ENCODE measurements at places on chromosomes 3 and 15. TPM values are rescaled to one million over a fixed set of nuclear protein-coding genes. Genes with fewer than 3 reads are reported as not detected.

TMEM87A gene
- total RNA-seq = 62.3 TPM

NDUFAF3 gene
- 66.4 TPM for total RNA-seq

TMIE gene
- total RNA-seq = 0.17 TPM

CCDC80 gene
- total RNA-seq = 8.5 TPM

SLC24A5 gene
- total RNA-seq = not detected

C3orf85 gene
- not detected for total RNA-seq

P2RY1 gene
- 0.88 TPM for total RNA-seq

GNL3 gene
- total RNA-seq = 113 TPM

DNA sequence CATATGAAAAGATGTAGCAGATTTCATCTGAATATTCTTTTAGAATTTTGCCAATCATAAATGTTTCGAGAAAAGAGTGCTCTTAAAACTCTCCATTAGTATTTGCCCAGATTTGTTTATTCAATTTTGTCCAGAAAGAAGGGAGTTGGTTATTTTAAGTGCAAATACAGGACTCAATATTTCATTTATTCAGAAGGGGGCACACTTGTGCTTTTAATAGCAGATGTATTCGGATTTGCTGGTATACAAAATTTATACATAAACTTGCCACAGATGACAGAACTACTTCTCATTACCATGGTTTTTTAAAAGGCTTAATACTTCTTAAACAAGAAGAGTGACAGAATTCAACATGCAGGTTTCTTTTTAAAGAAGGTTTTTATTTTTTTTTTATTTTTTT is 69.8 kb upstream of the GRM7 start:
- peak; percentile 25 for DNase-seq

GRCh38 chr3:54028372-54028771 is 94.0 kb upstream of the CACNA2D3 start:
- no peak for DNase-seq

DNA sequence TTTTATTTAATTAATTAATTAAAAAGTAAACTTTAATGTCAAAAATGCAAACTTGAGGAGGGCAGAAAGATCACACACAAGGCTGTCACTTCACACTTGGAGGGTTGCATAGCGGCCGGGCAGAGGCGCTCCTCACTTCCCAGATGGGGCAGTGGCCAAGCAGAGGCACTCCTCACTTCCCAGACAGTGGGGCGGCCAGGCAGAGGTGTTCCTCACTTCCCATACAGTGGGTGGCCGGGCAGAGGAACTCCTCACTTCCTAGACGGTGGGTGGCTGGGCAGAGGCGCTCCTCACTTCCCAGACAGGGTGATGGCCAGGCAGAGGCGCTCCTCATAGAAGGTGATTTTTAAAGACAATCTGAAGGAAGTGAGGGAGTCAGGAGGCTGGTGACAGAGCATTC is 277.5 kb downstream of the PDCD6IP start:
- no peak for DNase-seq

DNA sequence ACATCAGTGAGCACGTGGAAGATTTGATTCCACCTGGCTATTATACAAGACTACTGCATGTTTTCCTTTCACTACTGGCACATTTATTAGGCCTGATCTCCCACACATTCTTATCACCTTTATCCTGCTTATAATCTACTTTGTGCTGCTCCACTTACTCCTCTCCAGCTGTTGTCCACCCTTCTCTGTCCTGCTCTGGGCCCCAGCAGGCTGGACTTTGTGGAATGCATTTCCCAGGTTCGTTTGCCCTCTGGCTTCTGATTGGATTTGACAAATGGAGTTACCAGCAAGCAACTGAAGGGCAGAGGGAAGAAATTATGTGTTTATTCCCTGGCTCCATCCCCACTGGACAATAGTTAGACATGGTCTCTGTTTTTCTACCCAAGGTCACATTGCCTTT is 75.5 kb downstream of the DCLK3 start:
- DNase-seq = no peak

- peak; percentile 7 for DNase-seq
Measured at GRCh38 chr3:87082796-87083440, 92.0 kb upstream of the VGLL3 start.

DNA sequence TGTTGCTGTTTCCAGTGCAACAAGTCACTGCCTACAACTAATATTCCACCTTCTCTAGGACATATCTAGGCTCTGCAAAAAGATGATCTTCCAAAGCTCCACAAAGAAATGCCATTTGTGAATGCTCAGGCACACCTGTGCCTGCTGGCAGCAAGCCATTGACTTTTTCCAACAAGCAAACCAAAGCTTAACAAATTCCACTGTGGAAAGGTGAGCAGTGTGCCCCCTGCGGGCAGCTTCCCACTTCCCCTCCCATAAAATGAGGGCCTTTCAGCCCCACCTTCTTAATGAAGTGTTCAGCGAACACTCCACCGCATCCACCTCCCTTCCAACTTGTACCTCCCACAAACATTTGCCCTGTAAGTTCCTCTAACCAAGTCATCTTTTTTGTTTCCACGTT is 157.5 kb upstream of the SLC24A5 start:
- DNase-seq = no peak

GRCh38 chr15:55222588-55222987 is 25.8 kb upstream of the RSL24D1 start:
- no peak for DNase-seq

- DNase-seq = peak; percentile 54
Measured at GRCh38 chr15:44711743-44712345, 527 bp downstream of the B2M start.

- no peak for DNase-seq
Measured at GRCh38 chr3:106167728-106168127, 298.9 kb upstream of the CBLB start.

GRCh38 chr3:160259589-160259988 is 34.4 kb downstream of the C3orf80 start:
- DNase-seq = no peak

- DNase-seq = peak; percentile 97
Measured at GRCh38 chr3:11495948-11496557, 147.7 kb downstream of the VGLL4 start.

DNA sequence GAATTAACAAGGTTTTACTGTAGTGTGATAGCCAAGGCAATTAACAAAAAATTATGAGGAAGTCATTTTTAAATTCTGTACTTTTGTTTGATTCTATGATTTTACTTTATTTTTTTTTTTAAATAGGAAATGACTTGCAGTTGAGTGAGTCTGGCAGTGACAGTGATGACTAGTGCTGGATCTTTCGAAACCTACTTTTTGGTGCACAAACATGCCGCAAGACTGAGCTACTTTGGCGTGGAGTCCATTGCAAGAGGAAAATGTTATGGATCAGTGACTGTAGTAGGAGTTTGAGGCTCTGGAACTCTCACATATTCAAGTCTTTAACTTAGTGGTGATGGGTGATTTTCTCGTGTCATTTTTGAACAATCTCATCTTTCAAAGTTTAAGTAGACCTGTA is 11.6 kb downstream of the EAF1 start:
- peak; percentile 12 for DNase-seq

- DNase-seq = peak; percentile 68
Measured at GRCh38 chr3:194691481-194692283, 6.0 kb downstream of the FAM43A start.

- no peak for DNase-seq
Measured at GRCh38 chr15:58462547-58462946, 30.8 kb downstream of the LIPC start.

DNA sequence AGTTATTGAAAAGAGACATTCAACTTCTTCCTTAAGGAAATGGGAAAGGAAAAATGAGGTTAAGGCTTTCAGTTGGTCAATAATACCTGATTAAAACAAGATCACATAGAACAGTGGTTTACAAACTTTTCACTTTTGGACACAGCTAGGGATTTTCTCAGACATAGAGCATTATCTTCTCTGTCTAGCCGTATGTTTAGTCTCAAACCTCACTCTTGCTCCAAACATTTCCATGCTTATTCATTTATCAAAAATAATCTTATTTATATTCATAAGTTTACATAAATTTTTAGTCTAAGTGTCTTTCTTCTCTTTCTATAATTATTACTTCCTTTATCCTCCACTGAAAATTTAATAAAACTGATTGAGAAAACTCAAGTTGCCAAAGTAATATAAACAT is 114.2 kb upstream of the AZI2 start:
- DNase-seq = no peak

- no peak for DNase-seq
Measured at GRCh38 chr15:75192307-75192706, 9.4 kb upstream of the C15orf39 start.

DNA sequence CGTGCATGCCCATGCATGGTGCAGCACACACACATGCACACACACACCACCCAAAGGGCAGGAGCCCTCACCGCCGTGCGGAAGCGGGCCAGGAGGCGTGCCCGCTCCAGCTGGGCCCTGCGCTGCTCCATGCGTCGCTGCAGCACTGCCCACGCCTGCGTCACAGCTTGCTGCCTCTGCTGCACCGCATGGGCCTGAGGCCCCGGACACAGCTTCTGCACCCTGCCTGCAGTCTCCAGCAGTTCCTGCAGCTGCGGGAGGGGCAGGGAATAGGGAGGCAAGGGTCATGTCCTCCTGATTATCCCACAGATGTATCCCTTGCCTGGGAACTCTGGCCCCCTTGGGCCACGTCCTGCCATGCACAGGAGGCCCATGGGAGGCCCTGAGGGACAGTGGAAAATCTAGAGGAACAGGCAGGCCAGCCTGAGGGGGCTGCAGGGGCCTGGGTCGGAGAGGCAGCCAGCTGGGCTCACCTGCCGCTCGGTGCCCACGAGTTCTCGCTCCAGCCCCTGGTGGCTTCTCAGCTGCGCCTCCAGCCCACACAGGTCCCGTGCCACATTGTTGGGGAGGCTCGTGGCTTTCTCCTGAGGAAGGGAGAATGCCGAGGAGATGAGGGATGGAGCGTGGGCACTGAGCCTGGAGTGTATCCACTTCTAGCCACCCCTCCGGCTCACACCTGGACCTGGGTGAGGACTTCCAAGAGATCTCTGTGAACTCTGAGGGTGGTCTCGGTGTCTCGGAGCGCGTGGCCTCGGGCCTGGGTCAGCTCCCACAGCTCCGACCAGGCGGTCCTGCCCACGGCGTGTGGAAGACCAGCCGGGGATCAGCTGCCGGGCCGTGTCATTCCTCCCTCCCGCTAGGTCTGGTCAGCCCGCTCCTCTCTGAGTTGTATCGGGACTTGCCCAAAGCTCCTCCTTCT is 23.8 kb downstream of the SPTBN5 start:
- DNase-seq = no peak

- DNase-seq = no peak
Measured at GRCh38 chr3:134858441-134859035, 63.5 kb downstream of the EPHB1 start.

GRCh38 chr3:55885721-55886120 is 398.6 kb upstream of the WNT5A start:
- no peak for DNase-seq
